Stimulated activated CD4-positive, alpha-beta T cell treated with anti-CD3 and anti-CD28 coated beads, Interleukin-1b, Interleukin-23, amount 100 ng/mL, for 4 hours (primary cell): ENCODE measurements at places on chromosomes 7 and 10.

DNA sequence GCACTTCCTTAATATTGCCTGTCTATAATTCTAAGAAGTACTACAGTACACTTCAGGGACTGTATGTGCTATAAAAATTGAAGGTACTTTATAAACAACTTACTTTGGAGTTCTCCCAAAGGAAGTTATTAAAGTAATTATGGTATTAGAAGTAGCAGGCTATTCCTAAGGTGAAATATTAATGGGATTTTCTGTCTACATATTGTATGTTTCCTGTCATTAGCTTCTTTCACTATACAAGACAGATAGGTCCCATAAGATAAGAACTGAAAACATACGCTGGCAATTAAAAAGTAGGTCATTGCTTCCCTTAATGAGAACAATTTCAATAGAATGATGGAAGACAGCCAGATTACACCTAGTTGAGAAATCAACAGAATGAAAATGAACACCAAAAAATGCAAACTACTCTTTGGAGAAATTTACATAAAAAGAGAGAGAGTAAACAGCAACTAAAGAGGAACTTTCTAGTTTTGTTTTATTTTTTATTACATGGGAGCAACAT, 147.0 kb downstream of the HBP1 start:
- DNase-seq: no peak

GRCh38 chr10:47059606-47060311, 148.5 kb downstream of the PTPN20 start:
- no peak for DNase-seq

DNA sequence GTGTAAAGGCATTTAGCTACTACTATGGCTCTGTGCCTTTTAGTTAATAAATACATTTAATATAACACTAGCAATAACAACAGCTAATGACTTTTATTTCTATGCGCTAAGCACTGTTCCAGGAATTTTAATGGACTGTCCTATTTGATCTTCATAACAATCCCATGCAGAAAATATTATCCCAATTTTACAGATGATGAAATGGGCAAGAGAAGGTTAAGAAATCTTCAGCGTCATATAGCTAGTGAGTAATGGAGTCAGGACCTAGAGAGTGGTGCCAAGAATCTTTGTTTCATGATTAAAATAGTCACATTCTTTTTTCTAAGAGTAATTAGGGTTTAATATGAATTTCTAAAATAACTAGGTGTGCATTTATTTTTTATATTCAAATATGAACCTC, 32.4 kb downstream of the ACTA2 start:
- DNase-seq: no peak

DNA sequence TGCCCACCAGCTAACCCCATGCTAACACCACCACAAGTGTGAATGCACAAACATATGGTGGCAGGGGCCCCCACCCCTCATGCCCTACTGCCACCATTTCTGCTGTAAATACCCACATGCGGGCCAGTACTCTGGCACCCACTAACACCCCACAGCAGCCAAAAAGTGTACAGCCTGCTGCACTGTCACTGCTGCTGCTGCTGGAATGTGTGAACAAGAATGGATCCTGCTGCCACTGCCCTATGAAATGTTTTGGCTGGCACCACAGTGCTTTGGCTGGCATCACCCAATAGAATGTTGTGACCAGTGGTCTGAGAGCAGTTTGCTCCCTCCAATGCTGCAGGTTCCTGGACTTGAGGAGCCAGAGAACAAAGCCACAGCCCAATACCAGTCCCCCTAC, 606.6 kb upstream of the SORCS1 start:
- no peak for DNase-seq

DNA sequence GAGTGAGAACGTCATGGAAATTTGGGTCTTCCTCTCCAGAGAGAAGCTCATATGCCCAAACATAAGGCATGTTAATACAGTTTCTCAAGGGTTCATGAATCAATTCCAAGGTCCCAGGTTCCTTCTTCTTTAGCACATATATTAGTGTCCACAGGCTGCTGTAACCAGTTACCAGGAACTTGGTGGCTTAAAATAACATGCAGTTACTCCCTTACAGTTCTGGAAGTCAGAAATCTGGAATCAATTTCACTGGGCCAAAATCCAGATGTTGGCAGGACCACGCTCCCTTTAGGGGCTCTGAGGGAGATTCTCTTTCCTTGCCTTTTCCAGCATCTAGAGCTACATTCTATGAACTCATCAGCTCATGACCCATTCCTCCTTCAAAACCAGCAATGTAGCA, 64.8 kb downstream of the MRC1 start:
- no peak for DNase-seq

GRCh38 chr7:114439581-114439980, 25.0 kb downstream of the FOXP2 start:
- no peak for DNase-seq

- no peak for DNase-seq
These were observed 163.8 kb upstream of the PRSS1 start for GRCh38 chr7:142585425-142585824.
